ENCODE measurements at places on chromosomes 12 and 14. TPM values are rescaled to one million over a fixed set of nuclear protein-coding genes. Genes with fewer than 3 reads are reported as not detected.

The CCDC177 gene
- not detected for total RNA-seq

The PZP gene
- total RNA-seq: not detected

The OASL gene
- total RNA-seq: 0.94 TPM

The MYF6 gene
- total RNA-seq: not detected

The ADAM21 gene
- not detected for total RNA-seq

The FAM90A1 gene
- total RNA-seq: not detected

The PIANP gene
- total RNA-seq: not detected

The ADCY6 gene
- total RNA-seq: 153 TPM

The HOXC9 gene
- total RNA-seq: 1.9 TPM

The NRL gene
- 14.2 TPM for total RNA-seq

The RNFT2 gene
- 3.9 TPM for total RNA-seq

The ISM2 gene
- not detected for total RNA-seq

The BIN2 gene
- 3.3 TPM for total RNA-seq

The DHRS2 gene
- not detected for total RNA-seq

The GLI1 gene
- total RNA-seq: 0.67 TPM

The MYO1H gene
- total RNA-seq: not detected

The DENND5B gene
- total RNA-seq: 57.5 TPM

The GPD1 gene
- 177 TPM for total RNA-seq

The KRT85 gene
- total RNA-seq: not detected

The RAD9B gene
- not detected for total RNA-seq

The MFAP5 gene
- total RNA-seq: 67.4 TPM

The CLEC6A gene
- not detected for total RNA-seq

The TBX3 gene
- total RNA-seq: 90.0 TPM

The ZCCHC8 gene
- total RNA-seq: 59.4 TPM

The NKX2-1 gene
- total RNA-seq: not detected

The B4GALNT3 gene
- total RNA-seq: 30.3 TPM

The SPX gene
- not detected for total RNA-seq

The GLS2 gene
- total RNA-seq: 1.5 TPM

The LHX5 gene
- total RNA-seq: not detected

The IGF1 gene
- total RNA-seq: 4.0 TPM

The PKP2 gene
- total RNA-seq: 62.3 TPM

The PPP1R36 gene
- not detected for total RNA-seq

The PTPRB gene
- 38.8 TPM for total RNA-seq

The RPGRIP1 gene
- total RNA-seq: 0.40 TPM

The USP44 gene
- total RNA-seq: not detected

The KRT8 gene
- total RNA-seq: 2,148 TPM

The ADAMTS20 gene
- not detected for total RNA-seq

The SLC25A21 gene
- total RNA-seq: not detected

The MED6 gene
- 26.0 TPM for total RNA-seq

The GPR135 gene
- total RNA-seq: 2.8 TPM

The LRRIQ1 gene
- not detected for total RNA-seq

The RPL41 gene
- 2,412 TPM for total RNA-seq

The AMN gene
- 89.1 TPM for total RNA-seq

The MANSC4 gene
- total RNA-seq: not detected

Measured in Peyer's patch (tissue), 4 donors.